ENCODE measurements at places on chromosomes 16 and 17.

DNA sequence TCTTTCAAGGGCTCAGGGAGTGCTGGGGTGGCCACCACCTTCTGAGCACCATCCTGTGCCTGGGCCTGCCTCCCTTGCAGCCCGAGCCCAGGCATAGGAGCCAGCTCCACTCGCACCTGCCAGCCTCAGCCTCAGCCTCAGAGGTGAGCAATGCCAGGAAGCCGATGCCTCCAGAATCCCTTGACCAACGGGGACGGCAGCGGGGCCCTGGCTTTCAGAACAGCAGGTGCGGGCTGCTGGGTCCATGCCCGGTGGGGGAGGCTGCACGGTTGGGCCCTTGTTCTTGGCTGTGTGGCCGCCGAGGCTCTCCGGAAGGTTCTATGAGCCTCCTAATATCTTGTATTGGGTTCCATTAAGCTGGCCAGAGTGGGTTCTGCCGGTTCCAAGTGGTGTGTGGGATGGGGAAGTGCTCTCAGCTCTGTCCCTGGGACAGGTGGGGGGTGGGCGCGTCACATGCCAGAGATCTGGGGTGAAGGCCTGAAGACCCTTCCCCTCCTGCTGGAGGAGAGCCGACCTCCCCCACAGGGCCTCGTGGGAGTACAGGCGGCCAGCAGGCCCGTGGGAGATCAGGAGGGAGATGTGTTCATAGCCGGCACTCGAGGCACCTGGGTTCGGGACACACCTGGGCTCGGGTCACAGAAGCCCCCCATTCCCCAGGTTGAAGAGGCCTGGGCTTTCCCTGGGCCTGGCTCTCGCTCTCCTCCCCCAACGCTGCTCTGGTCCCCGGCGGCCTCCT lies 27.0 kb downstream of the NPTX1 start:
- DNase-seq: no peak

DNA sequence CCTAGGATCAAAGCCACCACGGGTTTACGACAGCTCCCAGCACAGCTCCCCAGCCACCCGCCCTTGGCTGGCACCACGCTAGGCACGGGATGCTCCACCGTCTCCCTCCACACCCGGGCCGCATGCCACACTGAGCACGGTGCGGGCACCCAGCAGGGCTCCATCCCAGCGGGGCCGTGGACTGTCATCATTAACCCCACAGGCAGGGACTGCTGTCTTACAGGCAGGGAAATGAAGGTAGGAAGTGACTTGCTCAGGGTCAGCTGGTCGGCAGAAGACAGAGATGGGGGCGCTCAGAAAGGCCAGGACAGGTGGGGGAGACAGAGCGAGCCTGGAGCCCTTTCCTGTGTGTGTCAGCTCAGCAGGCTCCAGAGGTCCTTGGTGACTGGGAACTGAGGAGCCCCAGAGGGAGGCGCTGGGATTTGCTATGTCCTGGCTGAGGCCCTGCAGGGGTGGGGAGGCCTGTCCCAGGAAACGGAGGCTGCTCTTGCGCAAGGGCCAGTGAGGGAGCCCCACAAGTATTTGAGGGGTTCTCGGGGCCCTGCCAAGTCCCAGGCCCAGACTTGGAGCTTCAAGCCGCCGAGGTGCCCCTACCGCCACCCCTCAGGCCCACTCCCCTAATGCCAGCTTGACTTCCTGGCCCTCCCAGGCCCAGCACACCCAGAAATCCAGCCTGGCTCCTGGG lies 3.2 kb downstream of the UBALD1 start:
- no peak for DNase-seq

GRCh38 chr17:29577385-29578211 lies 9.1 kb downstream of the TP53I13 start:
- no peak for DNase-seq

DNA sequence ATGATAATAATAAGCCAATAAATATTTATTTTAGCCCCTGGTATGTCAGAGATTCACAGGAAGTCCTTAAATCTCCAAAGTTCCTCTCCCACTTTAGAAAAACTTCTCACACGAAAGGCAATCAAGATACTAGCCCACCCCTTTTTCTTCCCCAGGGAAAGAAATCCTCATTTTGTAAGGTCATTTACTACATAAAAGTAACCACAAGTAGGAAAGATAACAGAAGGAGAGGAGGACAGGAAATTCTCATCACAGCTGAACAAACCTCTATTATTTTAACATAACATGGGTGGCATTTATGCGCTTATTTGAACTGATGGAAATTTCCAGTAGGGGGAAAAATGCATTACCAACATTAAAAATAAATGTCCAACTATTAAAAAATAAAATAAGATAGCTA lies 3.4 kb downstream of the FAM222B start:
- no peak for DNase-seq

DNA sequence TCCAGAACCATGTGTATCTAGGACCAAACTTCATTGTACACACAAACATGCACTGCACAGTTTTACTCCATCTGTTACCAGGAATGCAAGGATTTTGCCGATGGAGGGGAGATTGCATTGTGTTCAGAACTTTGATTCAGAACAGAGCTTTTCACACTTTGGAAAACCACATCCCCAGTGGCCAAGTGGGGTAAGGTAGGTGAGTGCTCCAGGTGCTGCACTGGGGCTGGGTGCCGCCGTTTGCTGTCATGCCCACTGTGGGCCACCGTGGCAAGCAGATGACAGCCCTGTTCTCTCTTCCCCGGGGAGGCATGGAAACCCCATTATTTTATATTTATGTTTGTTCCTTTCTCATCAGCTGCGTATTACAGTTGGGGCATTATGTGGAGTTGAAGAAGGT lies 29.3 kb upstream of the JPH3 start:
- no peak for DNase-seq

GRCh38 chr16:57502048-57502775 lies 15.9 kb upstream of the DOK4 start:
- no peak for DNase-seq

- no peak for DNase-seq
Observed at GRCh38 chr17:21174713-21175112, 39.2 kb downstream of the TMEM11 start.

- DNase-seq: no peak
Observed at GRCh38 chr17:77018504-77018903, 122.3 kb upstream of the SEC14L1 start.

- DNase-seq: no peak
Observed at GRCh38 chr17:12136646-12137045, 116.0 kb downstream of the MAP2K4 start.

- no peak for DNase-seq
Observed at GRCh38 chr16:87229230-87230188, 87.7 kb downstream of the C16orf95 start.

DNA sequence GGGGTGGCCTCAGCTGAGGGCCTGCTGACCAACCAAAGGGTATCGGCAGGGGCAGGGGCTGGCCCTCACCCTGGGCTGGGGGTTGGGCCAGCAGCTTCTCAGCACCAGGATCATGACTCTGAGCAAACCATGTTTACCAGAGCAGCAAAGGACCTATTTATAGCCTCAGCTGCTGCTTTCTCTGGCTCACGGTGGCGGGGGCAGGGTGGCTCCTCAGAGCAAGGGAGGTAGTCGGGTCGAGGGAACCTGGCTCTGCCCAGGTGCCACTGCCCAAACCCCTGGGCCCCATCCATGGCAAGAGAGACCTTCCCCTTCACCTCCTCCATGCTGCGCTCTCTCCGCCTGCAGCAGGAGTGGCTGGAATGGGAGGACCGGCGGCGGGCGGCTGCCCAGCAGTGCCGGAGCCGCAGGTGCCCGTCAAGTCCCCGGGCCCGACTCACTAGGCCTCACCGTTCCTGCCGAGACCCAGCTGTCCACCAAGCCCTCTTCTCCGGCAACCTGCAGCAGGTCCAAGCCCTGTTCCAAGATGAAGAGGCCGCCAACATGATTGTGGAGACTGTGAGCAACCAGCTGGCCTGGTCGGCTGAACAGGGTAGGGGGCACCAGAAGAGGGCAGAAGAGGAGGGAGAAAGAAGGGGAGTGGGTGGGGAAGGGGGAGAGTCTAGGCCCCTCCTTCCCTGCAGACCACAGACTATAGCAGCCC lies at the start of gene ASB16:
ASB16 (plus strand) TSS at position 206 of the 703 bp plus-strand sequence; CDS start at position 292, 86 bp downstream.
- DNase-seq: no peak

DNA sequence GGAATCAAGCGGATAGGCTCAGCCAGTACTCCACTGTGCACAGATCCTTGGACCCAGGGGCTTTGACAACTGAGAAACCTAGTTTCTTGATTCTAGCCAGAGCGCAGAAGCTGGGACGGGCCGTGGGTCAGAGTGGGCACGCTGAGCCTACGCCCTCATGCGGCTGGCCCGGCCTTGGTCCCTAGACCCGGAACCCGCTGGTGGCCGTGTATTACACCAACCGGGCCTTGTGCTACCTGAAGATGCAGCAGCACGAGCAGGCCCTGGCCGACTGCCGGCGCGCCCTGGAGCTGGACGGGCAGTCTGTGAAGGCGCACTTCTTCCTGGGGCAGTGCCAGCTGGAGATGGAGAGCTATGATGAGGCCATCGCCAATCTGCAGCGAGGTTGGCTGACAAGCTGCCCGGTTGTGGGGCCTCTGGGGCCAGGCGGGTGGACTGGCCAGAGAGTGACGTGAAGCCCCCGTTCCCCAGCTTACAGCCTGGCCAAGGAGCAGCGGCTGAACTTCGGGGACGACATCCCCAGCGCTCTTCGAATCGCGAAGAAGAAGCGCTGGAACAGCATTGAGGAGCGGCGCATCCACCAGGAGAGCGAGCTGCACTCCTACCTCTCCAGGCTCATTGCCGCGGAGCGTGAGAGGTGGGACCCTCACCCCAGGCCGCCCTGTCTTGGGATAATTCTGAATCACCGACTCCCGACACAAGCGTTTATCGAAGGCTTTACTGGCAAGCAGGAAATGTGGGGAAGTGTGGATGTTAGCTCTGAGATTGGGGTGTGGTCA lies 946 bp downstream of the STUB1 start:
- DNase-seq: no peak

GRCh38 chr16:14302031-14302398 lies 230.9 kb downstream of the MRTFB start:
- no peak for DNase-seq

All from activated CD4-positive, alpha-beta T cell treated with anti-CD3 and anti-CD28 coated beads for 1 hour (primary cell).